ENCODE measurements at places on chromosomes 2 and 18. TPM values are rescaled to one million over a fixed set of nuclear protein-coding genes. Genes with fewer than 3 reads are reported as not detected.

SANBR gene
- polyA plus RNA-seq, result 13.4 TPM

C2orf72 gene
- polyA plus RNA-seq, result 4.2 TPM

LCT gene
- 0.03 TPM for polyA plus RNA-seq

OSR1 gene
- polyA plus RNA-seq, result 5.3 TPM

RGPD4 gene
- not detected for polyA plus RNA-seq

ZNF396 gene
- polyA plus RNA-seq, result 7.2 TPM

KLHL29 gene
- 8.8 TPM for polyA plus RNA-seq

CRACDL gene
- 2.5 TPM for polyA plus RNA-seq

LGALSL gene
- polyA plus RNA-seq, result 40.5 TPM

CSRNP3 gene
- 11.0 TPM for polyA plus RNA-seq

REG3A gene
- polyA plus RNA-seq, result not detected

SLC14A1 gene
- 4.5 TPM for polyA plus RNA-seq

WNT6 gene
- polyA plus RNA-seq, result 0.15 TPM

CAPN14 gene
- 0.07 TPM for polyA plus RNA-seq

VAMP8 gene
- 92.1 TPM for polyA plus RNA-seq

ATRAID gene
- polyA plus RNA-seq, result 169 TPM

CMPK2 gene
- 4.2 TPM for polyA plus RNA-seq

UPP2 gene
- 11.7 TPM for polyA plus RNA-seq

HTR2B gene
- polyA plus RNA-seq, result 17.2 TPM

SLC11A1 gene
- 0.98 TPM for polyA plus RNA-seq

IL1F10 gene
- polyA plus RNA-seq, result not detected

MC5R gene
- 0.31 TPM for polyA plus RNA-seq

LAMA3 gene
- 1.8 TPM for polyA plus RNA-seq

AQP12B gene
- 1.4 TPM for polyA plus RNA-seq

FOXD4L1 gene
- 0.19 TPM for polyA plus RNA-seq

NGEF gene
- polyA plus RNA-seq, result 3.0 TPM

CLEC4F gene
- 0.08 TPM for polyA plus RNA-seq

TXNDC2 gene
- not detected for polyA plus RNA-seq

PIGN gene
- 30.4 TPM for polyA plus RNA-seq

C1QL2 gene
- not detected for polyA plus RNA-seq

PIEZO2 gene
- 16.9 TPM for polyA plus RNA-seq

NETO1 gene
- 0.91 TPM for polyA plus RNA-seq

PLEK gene
- 6.9 TPM for polyA plus RNA-seq

UBR3 gene
- 37.3 TPM for polyA plus RNA-seq

ARHGEF4 gene
- 6.2 TPM for polyA plus RNA-seq

PRKAG3 gene
- polyA plus RNA-seq, result 0.07 TPM

CAB39 gene
- polyA plus RNA-seq, result 99.9 TPM

EFR3B gene
- polyA plus RNA-seq, result 6.2 TPM

MEIS1 gene
- polyA plus RNA-seq, result 122 TPM

SLC5A7 gene
- polyA plus RNA-seq, result 0.76 TPM

TRAK2 gene
- 45.9 TPM for polyA plus RNA-seq

ANKRD30BL gene
- polyA plus RNA-seq, result 0.25 TPM

DCDC2C gene
- polyA plus RNA-seq, result 0.31 TPM

SLC35F5 gene
- polyA plus RNA-seq, result 148 TPM

GLI2 gene
- 8.4 TPM for polyA plus RNA-seq

DCAF17 gene
- 24.0 TPM for polyA plus RNA-seq

CYB5A gene
- 279 TPM for polyA plus RNA-seq

UGT1A8 gene
- polyA plus RNA-seq, result not detected

TCF23 gene
- polyA plus RNA-seq, result 0.62 TPM

All from right renal cortex interstitium (tissue), 3 donors.